Activated CD4-positive, alpha-beta T cell treated with anti-CD3 and anti-CD28 coated beads, Interleukin-2, amount 10 ng/mL, durations not matched to agents 24 days and 14 days (primary cell): ENCODE measurements at places on chromosomes 3 and 15. TPM values are rescaled to one million over a fixed set of nuclear protein-coding genes. Genes with fewer than 3 reads are reported as not detected.

GRCh38 chr3:156957715-156958114 is 131.6 kb downstream of the LEKR1 start:
- DNase-seq = no peak

DNA sequence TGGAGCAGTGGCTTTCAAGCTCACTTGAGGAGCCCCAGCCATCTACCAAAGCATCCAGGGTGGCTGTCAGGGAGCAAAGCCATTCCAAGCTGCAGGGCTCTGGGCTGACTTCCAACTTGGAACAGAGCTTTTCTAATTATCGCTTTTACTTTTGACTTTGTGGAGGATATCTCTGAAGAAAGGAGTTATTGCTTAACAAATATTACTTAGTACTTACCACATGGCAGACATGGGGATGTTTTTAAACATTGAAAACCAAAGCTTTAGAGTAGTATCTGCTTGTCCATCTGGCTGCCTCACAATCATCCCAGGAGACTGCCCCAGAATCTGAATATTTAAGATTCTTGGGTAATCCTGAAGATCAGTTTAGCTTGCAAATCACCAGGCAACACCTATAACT is 8.9 kb downstream of the TAGLN3 start:
- peak; percentile 23 for DNase-seq

The POLG gene
- total RNA-seq = 124 and 134 TPM in 2 replicates

DNA sequence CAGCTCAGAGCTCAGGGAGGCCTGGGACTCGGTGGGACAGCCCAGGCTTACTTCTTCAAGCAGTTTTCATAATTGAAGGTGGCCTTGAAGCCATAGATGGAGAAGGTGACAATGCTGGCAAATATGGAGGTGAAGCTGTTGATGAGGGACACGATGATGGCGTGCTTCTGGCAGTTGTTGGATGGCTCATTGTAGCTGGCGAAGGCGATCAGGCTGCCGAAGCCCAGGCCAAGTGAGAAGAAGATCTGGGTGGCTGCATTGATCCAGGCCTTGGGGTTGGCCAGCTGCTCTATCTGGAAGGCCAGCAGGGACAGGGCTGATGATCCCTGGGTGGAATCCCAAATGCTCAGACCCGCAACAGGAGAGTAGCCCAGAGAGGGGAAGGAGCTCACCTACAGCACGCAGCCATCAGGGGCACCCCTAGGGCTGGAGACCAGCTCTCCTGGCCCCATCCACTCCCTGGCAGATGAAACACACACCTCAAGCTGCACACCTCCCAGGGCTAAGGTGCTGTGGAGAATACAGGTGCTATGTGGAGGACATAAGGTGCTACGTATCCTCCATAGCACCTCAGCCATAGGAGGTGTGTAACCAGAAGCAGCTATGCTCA is 25.1 kb downstream of the SLC6A20 start:
- no peak for DNase-seq

DNA sequence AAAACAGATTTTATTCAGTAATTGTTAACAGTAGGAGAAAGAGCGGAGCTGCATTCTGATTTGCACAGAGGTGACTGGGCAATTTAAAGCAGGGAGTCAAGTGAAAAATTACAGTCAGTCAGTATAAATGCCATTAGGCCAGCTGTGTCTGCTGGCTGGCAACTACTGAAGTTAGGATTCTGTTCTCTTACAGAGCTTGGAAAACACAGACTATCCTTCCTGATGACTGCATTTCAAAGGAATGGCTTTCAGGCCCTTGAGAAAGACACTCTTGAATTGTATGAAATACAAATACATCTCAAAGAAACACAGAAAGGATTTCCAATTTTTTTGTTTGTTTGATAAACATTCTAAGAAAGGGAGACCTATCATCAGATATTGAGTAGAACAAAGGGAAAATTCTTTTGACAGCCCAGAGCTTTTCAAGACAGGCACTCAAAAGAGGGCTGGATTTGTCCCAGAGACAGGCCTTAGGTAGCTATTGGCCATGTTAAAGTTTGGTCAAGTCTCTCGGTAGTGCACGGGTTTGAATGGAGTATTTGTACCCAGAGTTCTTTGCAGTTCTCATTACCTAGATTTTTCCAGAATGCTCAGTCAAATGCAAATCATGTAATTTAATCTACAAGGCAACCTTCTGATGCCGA is 551.2 kb upstream of the CCDC54 start:
- DNase-seq = no peak

DNA sequence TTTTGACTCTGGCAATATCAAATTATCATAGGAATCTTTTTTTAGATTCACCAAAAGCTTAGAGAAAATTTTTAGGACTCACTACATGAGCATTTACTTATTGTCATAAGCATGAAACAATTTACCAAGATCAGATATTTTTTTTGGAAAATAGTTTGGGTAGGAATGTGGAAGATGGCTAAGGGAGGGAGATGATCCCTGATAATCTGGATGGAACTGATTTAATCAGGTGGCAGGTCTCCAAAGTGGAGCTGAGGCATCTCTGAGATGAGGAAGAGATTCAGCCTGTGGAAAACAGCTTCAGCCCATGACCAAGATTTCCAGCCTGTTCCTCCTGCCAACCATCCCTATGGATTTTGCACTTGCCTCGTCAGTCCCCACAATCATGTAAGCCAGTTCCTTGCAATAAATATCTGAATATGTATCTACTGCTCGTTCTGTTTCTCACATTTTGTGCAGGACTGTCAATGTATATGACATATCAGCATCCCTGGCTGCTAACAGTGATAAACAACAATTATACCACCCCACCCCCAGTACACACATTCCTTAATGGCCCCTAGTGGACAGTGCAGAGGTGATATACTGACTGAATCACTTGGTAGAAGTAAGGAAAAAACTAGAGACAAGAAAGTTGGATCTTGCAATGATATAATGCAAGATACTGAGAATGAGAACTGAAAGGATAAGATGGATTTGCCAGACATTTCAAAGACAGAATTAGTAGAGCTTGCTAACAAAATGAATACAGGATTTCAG is 183.8 kb downstream of the NEK10 start:
- DNase-seq = no peak

The ANKRD63 gene
- not detected in 2 replicates for total RNA-seq

DNA sequence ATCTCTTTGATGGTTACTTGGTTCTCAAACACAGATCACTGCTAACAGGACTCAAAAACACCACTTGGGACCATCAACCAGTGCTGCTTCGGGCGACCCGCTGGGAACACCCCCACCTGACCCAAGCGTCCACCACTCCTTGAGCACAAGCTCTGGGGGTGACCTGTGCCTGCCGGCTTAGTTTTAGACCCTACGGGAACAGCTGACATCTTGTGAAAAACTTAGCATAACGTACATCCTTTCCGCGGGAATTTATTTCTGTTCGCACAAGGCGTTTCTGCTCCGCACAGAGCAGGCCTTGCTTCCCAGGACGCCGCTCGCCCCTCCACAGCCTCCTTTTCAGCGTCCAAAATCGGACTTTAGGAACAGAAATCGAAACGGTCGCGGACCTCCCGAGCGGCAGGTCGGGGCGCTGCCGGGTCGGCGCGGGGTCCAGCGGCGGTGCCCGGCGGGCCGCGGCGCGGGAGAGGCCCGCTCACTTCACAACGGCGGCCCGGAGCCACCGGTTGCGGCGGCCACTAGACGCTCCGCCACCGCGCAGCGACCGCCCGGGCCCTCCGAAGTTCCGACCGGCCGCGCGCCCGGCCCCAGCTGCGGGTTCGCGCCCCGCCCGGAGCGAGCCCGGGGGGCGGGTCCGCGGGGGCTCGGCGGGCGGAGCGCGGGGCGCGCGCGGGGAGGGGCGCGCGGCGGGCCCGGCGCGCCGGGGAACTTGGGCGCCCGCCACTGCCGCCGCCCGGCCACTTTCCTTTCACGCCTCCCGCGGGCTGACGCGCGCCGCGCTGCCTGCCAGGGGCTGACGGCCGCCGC is 959 bp downstream of the SFMBT1 start:
- peak; percentile 88 for DNase-seq

The SLC12A1 gene
- not detected in 2 replicates for total RNA-seq

DNA sequence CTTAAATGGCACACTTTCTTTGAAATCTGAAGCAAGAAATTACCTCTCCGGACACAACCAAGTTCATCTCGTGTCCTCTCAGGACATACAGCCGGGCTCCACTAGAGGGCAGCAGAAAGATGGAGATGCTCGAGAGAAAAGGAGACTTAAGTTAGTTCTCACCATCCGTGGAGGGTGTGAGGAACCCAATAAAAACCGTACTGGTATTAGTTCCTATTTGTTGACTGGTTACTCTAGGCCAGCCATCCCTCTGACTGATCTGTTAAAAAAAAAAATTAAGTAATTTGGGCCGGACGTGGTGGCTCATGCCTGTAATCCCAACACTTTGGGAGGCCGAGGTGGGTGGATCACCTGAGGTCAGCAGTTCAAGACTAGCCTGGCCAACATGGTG is 7.9 kb upstream of the CYP11A1 start:
- DNase-seq = peak; percentile 96

The DUOXA2 gene
- not detected in 2 replicates for total RNA-seq

GRCh38 chr3:17686613-17687012 is 55.8 kb downstream of the TBC1D5 start:
- no peak for DNase-seq

The POLQ gene
- total RNA-seq = 30.3 and 31.0 TPM in 2 replicates

DNA sequence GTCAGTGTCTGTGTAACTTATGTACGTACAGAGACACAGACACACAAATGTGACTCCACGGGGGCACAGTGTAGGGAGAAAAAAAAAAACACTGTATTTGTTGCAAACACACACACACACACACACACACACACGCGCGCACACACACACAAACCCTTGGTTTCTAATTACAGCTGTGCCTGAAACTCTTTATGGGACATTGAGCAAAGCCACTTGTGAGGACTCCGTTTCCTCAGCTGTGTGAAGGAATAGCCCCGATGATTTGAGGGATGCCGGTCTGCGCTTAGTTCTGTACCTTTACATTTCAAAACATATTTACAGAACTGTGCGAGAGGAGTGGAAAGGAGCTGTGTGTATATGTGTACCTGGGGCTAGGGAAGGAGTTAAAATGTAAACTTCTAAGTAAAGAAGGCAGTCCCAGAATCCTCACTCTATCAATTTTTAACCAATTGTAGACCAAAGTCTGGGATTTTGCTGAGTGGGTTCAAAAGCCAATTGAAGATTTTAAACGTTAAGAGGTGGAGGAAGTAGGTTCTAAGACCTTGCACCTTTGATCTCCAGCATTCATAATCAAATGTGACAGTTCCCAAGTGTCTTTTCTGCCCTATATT is 5.3 kb upstream of the BCL6 start:
- DNase-seq = no peak

DNA sequence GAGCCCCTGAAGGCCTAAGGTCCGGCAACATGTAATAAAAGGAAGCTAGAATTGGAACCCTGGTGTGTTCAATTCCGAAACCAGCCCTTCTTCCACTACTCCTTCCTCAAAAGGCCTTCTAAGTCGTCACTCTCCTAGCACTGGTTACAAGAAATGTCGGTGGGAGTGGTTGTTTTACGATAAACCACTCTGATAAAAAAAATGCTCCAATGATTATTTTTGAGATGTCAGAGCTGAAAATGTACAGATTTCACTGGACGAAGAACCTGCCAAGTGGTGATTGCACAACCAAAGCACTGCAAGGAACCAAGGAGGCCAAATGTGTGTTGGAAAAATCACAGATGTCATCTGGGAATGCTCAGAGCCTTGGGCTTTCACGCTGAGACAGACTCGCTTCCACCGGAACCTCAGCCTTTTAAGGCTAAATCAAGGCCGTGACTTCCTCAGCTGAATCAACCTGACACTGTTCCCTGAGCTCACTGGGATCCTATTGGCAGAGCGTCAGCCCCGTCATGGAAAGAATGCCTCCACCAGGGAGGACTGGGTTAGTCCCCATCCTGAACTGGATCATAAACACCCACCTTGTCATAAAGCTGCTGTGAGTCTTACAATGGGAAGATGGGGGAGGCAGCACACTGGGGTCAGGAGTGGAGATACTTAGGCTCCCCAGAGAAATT is 108.1 kb upstream of the THBS1 start:
- no peak for DNase-seq

The CFAP91 gene
- 0.26 TPM in 1 of 2 replicates, not detected in the other for total RNA-seq

DNA sequence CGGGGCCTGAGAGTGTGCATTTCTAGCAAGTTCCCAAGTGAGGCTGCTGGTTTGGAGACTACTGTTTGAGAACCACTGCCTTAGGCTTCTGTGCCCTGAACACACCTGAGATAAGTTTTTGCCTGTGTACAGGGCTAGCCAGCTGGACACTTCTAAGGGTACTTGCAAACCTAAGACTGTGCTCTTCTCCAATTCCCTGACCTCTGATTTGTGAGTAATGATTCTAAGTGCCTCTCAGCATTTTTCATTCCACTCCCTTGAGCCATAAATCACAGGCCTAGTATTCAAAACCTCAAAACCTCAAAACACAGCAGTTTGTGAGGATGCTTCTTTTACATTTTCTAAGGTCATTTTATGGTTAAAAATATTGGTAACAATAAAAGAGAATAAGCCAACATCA is 148.4 kb downstream of the CHST2 start:
- no peak for DNase-seq

The C3orf85 gene
- not detected in 2 replicates for total RNA-seq

The NPTN gene
- 61.6 and 68.7 TPM in 2 replicates for total RNA-seq
